ENCODE measurements at places on chromosomes 7 and 10. TPM values are rescaled to one million over a fixed set of nuclear protein-coding genes. Genes with fewer than 3 reads are reported as not detected.
A peak's percentile ranks its signal among the peaks of the same experiment; 100 is the strongest.

DNA sequence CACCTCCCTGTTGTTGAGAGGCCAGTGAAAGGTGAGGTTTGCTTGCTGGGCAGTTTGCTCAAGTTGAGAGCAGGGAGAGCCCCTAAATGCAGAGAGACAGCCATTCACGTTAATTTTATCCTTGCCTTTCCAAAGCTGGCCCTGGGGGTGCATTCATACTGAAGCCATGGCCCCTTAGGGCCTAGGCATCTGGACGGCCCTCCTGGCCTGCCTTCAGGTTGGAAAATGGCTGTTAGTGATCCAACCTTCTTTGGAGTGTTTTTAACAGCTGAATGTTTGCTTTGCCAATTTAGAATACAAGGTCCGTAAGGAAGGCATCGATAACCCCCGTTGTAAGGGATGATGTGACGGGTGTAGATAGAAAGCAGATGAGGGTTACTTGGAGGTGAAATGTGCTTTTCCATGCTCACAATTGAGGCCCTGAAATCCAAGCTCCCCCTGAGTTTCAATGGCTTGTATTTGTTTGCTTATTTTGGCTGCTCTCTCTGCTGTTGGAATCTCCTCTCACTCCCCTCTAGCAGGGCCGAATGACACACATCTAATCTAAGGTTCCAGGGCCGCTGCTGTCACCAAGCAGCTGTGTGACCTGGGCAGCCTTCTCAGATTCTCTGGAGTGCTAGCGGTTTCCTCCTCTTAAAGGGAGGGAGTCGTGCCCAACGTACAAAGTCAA is 171.6 kb upstream of the MKI67 start:
- no peak for DNase-seq

GRCh38 chr7:157607218-157607617 is 270.4 kb downstream of the DNAJB6 start:
- peak; percentile 48 for DNase-seq

DNA sequence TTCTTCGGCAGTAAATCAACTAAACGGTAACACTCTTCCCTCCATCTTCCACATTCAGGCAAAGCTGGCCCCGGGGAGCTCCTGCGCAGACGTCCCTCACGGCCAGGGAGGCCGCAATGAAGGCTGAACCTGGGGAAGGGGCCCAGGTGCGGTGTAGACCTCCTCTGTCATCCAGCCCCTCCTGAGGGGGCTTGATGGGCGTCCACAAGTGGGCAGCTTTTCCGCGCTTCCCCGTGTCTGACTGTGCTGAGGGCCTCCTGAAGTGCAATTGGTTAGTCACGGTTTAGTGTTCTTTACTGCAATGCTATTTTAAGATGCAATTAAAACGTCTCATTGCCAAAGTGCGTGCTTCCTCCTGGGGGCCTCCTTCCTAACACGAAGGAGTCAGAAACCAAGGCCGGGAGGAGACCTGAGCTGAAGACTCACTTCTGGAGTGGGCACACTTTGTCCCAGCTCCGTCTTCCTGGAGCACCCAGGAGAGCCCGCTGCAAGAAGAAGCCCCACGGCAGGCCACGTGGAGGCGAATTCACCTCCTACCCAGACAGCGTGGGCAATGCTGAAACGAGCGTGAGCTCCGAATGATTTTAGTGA is 173.3 kb downstream of the ELFN1 start:
- DNase-seq, result peak; percentile 85

ZNF239 gene
- total RNA-seq, result 4.7 TPM

SH2D4B gene
- total RNA-seq, result not detected

FAM25A gene
- not detected for total RNA-seq
